H7 (cell line): ENCODE measurements at places on chromosomes 12 and 14.

GRCh38 chr14:98114122-98114895 lies 1157.7 kb downstream of the BCL11B start:
- no peak for DNase-seq

DNA sequence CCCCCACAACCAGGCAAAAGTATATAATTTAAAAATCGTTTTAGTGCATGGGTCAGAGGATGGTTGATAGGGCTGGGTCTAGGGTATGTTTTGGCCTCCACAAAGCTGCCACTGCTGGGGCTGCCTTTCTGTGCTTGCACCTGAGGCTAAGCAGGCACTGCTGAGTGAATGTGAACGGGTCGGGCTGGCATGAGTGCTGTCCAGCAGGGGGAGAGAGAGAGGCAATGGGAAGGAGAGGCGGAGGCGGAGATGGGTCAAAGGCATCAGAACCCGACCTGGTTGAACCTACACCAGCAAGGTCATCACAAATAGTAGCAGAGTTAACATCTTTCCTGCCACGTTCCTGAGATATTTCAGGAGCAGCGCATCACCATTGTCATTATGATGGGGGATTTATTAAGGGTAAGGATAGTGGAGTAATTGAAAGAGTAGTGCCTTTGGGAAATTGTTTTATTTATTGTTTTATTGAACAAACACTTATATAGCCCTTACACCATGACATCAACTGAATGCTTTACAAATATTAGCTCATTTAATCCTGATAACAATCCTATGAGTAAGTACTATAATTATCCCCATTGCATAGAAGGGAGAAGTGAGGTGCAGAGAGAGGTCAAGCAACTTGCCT lies 5.8 kb upstream of the NRXN3 start:
- DNase-seq, result peak; percentile 78

DNA sequence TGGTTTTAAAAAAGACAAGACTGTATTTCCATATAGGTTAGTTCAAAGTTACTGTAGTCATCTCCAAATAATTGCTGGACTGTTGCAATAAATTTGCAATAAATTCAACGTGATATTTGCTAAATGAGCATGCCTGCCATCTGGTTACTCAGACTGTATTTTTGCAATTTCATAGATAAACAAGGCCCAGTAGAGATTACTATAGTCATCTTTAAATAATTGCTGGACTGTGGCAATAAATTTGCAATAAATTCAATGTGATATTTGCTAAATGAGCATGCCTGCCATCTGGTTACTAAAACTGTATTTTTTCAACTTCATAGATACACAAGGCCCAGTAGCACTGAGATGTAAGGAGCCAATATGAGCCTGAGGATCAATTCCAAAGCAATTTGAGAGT lies 5.6 kb downstream of the NTN4 start:
- DNase-seq, result no peak

GRCh38 chr14:88934351-88934806 lies 109.9 kb downstream of the TTC8 start:
- DNase-seq, result no peak

- no peak for DNase-seq
Observed at GRCh38 chr14:54322701-54323337, 74.0 kb upstream of the CDKN3 start.

GRCh38 chr12:83408146-83408545 lies 721.4 kb downstream of the TMTC2 start:
- DNase-seq, result no peak

- DNase-seq, result no peak
Observed at GRCh38 chr12:68170726-68171125, 11.2 kb upstream of the IFNG start.

GRCh38 chr12:45914090-45914489 lies 76.3 kb downstream of the SCAF11 start:
- peak; percentile 4 for DNase-seq
